ENCODE measurements at places on chromosomes 2 and 18.
A peak's percentile ranks its signal among the peaks of the same experiment; 100 is the strongest.

GRCh38 chr2:110773401-110773921 lies 41.1 kb downstream of the ACOXL start:
- DNase-seq = no peak

GRCh38 chr2:230762317-230762896 lies 49.8 kb downstream of the CAB39 start:
- DNase-seq = no peak

GRCh38 chr18:59897321-59897954 lies 2.4 kb upstream of the PMAIP1 start:
- DNase-seq = no peak

DNA sequence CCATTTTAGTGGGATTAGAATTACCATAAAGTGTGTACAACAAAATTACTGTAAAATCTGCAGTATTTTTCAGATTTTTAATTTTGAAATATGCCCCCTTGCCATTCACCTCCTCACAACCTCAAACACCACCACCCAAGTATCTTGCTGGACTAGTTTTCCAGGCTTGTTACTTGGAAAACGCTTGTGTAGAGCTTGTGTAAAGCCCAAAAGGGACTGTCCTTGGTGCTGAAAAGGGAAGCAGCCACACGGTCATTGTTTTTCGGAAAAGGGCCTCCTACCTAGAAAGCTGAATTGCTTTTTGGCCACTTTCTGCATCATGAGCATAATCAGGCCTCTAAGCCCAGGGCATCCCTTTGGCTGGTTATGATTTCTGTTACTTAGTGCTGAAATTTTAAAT lies 563.4 kb downstream of the LRRTM4 start:
- DNase-seq = no peak

- DNase-seq = peak; percentile 25
Measured at GRCh38 chr2:128454980-128455720, 136.5 kb upstream of the HS6ST1 start.

All from mesothelial cell of epicardium (in vitro differentiated cells).